IPS DF 19.7 (cell line): ENCODE measurements at places on chromosomes 1 and 21.

- DNase-seq = no peak
Observed at GRCh38 chr1:45945426-45945825, 142.0 kb downstream of the MAST2 start.

GRCh38 chr1:227558732-227559262 lies 4.6 kb upstream of the ZNF678 start:
- no peak for DNase-seq

GRCh38 chr21:34690041-34690792 lies 21.4 kb downstream of the CLIC6 start:
- no peak for DNase-seq

GRCh38 chr1:11067716-11068599 lies 8.1 kb upstream of the SRM start:
- DNase-seq = no peak

DNA sequence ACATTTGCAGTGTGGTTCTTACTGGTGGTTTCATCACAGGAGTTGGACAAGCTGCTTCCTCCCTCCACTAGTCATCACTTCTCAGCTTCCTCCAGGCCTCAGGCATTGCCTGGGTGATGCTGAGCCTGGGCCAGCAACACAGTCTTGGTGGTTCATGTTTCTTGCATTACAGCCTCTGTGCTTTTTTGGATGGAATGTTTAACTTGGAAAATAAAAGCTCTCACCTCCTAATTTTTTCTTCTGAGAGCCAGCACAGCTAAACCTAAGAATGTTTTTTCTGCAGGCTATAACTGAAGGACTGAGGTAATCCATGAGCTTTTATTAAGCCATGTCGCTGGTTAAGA lies 66.1 kb upstream of the RHOU start:
- DNase-seq = no peak

DNA sequence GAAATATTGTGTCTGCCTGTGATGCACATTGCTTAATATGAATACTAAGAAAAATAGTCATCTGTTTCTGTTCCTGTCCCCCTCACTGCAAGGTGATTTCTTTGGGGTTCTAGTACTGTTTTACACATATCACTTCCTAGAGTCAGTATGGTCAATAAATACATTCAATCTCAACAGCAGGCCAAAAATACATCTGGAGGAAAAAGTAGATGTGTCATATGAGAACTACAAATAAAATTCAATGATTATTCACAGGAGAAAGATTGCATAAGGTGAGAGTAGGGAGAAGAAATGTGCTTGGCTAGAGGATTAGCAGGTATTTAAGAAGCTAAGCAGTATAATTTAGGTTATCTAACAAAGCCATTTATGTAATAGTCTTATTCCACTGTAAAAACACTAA lies 45.3 kb upstream of the SAMSN1 start:
- no peak for DNase-seq

- no peak for DNase-seq
Observed at GRCh38 chr1:31848381-31848897, 32.6 kb upstream of the SPOCD1 start.

- DNase-seq = peak; percentile 68
Observed at GRCh38 chr1:15384301-15384901, 25.3 kb upstream of the EFHD2 start.

- no peak for DNase-seq
Observed at GRCh38 chr1:194600716-194601115, 1414.3 kb upstream of the B3GALT2 start.

DNA sequence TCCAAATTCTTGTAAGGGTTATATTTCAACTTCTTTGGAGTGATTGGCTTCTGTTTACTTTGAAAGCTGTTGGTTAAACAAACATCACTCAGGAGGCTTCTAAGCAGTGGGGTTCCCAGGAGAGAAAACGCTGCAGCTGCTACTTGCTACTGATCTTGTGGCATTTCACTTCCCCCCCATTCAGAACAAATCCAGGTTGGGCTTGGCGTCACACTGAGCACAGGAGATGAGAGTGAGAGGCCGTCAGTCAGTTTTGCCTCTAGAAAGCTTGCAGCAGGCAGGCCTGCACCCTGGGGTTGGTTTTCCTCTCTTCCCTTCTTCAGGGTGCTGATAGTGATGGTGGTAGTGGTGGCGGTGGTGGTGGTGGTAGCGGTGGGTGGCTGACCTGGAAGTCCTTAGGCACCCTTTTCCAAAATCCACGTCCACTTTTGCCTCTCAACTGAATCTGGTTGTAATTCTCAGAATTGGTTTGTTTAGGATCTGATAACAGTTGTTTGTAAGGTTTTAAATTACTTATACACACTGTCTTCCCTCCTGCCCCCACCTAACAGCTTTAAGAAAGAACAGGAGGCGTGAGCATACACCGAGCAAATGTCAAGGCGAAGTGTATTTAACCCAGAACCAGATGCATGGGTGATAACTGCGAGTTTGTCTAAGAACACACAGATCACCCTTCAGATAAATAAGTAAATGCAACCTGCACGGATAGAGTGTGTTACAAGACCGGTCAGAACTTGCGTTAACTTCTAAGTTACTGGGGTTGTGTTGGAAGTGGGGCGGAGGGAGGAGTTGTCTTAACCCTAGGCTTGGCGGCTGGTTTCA lies 3.2 kb upstream of the PROX1 start:
- DNase-seq = no peak

GRCh38 chr1:162554258-162554657 lies 7.3 kb upstream of the UAP1 start:
- DNase-seq = no peak
